ENCODE measurements at places on chromosomes 7 and 10.
A peak's percentile ranks its signal among the peaks of the same experiment; 100 is the strongest.

DNA sequence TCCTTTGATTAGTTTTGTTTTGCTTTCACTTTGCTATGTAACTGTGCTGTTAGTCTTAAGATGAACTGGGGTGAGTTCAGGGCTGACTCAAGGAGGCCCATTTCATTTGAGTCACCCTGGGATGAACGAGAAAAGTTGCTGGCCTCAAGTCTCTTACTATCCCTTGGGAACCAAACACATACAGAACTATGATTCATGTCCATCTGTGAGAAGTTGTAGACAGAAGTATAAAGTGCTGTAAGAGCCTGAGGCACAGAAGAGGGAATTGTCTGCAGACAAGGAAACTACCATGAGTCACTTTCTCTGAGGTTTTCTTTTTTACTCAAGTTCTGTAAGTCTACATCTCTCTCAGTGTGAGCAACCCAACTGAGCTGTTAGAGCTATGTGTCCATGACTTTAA lies 179.8 kb upstream of the CSTF2T start:
- peak; percentile 97 for DNase-seq

DNA sequence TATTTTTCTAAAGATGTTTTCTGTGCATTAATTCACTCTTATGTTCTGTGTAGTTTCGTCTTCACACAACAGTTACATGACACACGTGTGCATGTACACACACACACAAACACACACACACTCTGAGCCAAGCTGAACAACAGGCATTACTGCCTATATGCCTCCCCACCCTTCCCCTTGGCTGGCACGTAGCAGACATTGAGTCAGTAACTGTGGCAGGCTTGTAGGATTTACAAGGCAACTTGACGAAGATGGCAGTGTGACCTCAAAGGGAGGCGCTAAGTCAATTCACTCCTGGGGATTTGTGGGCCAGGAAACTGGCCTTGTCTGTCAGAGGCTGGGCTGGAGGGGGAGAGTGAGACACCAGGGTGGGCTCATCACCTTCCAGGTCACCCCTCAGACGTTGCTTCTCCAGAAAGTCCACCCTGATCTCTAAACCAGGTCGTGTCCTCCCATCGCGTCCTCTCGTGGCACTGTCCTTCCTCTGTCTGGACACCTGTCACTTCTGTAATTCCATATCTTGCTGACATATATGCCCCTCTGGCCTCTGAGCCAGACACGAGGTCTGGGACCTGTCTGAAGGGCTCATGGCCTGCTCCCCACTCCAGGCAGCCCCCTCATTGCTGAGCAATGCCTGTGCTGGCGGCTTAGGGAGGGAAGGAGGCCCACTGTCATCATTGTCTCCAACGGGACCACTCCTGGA lies 41.1 kb upstream of the INPP5A start:
- DNase-seq, result no peak

- no peak for DNase-seq
These were observed 63.9 kb upstream of the GSDME start for GRCh38 chr7:24821045-24821753.

- no peak for DNase-seq
These were observed 6.1 kb downstream of the RBM20 start for GRCh38 chr10:110650265-110650668.

DNA sequence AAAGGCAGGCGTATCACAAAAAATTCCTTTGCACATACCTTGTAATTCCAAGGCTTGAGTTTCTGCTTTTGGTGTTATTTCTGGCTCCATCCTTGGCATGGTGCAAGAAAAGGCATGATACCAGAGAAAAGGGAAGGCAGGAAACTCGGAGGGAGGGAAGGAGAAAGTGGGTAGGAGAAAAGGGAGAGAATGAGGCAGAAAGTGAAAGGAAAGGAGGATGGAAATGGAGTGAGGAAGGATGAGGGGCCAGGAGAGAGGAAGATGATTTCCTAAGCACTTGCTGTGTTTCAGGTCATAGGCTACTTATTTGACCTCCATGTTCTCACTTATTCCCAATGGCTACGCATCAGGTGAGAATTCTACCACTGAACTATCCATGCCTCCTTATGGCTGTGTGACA lies 110.8 kb upstream of the JCAD start:
- DNase-seq, result no peak

GRCh38 chr7:54985426-54986330 lies 33.1 kb upstream of the EGFR start:
- DNase-seq, result peak; percentile 33

DNA sequence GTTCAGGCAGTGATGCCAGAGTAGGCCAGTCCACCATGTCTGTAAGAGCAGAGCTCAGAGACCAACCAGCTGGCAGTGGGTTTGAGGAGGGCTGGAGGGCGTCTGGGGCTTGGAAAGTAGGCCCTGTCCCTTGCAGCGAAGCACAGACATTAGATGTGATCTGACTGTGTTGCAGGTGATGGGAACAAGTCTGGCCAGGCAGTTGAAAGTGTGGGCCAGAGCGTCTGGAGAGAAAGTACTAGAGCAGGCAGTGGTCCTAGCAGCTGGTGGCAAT lies 53.3 kb downstream of the CHN2 start:
- DNase-seq, result no peak

GRCh38 chr7:140206616-140207389 lies 30.0 kb upstream of the KDM7A start:
- no peak for DNase-seq

GRCh38 chr10:51366044-51366443 lies 291.8 kb downstream of the PRKG1 start:
- DNase-seq, result no peak

DNA sequence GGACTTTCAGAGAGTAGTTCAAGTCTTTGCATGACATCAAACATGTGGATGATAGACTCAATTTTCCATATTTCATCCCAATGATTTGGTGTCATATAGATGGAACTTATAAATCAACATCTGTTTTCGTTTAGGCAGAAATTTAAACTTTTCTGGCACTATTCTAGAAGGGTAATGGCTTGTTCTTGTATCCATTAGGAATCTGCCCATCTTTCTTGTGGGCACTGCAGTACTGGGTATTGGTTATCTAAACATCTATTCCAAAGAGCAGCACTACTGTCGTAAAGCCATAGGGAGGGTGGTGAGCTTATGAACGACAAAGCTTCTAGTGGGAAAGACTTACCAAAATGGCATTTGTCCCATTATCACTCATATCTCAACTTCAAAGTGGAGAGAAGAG lies 273.5 kb downstream of the TWIST1 start:
- no peak for DNase-seq

DNA sequence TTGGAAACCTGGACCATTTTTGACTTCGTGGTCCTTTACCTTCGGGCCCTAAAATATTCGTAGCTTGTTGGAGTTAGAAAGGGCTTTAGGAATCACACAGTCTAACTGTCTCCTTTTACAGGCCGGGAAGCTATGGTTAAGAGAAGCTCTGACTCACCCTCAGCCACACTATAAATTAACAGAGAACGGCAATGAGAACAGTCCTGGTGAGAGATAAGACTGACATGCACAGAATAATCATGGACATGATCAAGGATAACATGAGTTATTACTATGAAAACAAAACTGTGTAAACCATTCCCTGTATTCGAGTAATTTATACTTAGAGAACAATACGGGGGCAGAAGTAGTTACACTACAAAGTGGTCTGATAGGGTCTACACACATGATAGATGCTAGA lies 162.5 kb upstream of the MALRD1 start:
- DNase-seq, result no peak

- DNase-seq, result no peak
These were observed 480.3 kb upstream of the C7orf33 start for GRCh38 chr7:148110097-148110868.

DNA sequence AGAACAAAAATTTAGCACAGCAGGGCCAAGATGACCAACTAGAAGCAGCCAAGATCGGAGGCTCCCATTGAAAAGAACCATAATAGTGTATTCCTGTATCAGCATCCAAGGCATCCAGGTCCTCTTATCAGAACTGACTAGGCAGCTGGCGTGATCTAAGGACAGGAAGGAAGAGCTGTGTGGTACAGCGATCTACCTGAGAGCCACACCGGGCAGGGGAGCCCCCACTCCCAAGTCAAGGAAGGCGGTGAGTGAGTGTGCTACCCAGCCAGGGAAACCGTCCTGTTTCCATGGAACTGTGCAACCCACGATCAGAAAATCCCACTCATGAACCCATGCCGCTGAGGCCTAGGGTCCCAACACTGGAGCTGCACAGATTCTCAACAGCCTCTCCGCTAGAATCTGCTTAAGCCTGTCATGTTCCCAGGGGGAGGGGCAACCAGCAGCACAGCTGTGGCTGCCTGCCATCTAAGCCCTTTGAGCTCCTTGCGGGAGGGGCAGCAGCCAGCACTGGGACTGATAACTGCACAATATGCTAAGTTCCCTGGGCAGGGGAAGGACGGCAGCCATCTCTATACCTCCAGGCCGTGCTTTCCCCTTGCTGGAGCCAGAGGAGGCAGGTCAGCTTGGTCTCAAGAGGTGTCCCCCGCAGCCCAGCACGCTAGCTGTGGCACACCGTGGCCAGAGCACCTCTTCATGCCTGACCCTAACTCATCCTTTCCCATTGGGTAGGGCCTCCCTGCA lies 213.0 kb upstream of the SMIM30 start:
- DNase-seq, result no peak

DNA sequence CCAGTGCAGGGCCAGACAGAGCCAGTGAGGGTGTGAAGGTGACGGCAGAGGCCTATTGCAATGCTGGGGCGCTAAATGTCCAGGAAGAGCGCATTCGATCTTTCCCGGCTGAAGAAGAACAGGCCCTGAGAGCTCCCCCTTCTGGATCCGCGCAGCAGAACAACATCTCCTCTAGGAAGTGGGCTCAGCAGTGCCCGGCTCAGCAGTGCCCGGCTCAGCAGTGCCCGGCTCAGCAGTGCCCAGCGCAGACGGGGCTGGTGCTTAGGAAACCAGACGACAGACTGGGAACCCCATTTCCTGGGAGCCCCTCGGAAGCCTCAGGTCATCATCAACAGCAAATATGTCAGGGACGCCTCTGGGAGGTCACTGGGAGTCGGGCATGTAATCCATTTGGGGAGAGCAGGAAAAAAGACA lies 4.7 kb upstream of the NOS3 start:
- DNase-seq, result no peak

DNA sequence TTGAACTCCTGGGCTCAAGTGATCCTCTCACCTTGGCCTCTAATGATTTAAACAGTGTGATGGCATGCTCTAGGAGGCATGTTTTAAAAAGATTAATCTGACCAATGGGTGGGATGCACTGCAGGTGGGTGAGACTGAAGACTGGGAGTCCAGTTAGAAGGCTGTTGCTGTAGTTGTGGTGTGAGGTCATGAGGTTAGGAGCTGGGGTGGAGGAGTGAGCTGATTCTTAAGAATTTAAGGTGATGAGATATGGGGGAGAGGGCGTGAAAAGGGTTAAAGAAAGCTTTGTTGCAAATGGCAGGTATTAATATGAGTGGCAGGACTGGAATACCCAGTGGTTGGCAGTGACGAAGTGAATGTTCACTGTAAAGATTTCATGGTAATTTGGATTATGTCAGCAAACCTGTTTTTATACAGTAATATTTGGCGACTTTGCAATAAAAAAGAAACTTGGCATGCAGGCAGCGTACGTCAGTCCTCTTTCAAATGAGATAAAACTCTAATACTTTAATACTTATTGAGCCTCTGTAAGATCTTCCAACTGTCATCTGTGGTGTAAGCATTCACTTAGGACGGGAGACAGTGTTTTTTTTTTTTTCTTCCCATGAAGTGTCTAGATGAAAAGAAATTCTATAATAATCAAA lies 72.8 kb upstream of the MTPN start:
- DNase-seq, result no peak

- no peak for DNase-seq
These were observed 116.5 kb upstream of the RAB11FIP2 start for GRCh38 chr10:118163217-118163616.

DNA sequence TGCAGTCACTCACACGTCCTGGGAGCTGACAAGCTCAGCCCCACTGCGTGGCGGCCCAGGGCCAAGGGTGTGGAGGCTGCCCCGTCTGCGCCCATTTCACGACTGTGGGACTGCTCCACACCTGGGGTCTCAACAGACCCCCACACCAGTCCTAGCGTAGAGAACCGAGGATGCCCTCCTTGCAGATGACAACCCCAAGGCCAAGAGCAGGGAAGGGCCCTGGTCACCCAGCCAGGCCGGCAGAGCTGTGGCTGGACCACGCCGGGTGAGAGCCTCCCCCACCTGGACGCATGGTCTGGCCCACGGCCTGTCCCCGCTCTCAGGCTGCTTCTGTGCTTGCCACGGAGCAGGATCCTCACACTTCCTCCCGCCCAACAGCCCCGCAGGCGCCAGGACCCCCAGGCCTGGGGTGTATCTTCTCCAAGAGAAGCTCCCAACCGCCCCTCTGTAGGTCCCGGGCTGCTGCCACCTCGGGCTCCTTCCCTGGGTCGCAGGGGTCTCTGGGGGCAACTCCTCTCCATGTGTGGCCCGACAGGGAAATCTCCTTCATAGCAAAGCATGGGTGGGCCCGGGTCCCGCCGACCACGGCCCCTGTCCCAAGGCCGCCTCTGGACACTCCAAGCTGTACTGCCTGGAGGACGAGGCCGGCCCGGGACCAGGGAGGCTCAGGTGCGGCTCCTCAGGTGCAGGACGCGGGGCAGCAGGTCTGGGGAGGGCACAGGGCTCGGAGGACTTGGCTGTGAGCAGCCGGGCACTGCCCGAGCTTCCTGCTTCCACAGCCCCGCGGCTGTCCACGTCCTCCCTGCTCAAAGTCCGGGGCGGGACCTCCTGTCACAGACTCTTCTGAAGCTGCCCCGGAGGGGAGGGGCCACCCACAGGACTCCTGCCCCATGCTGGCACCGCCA lies 88.8 kb downstream of the FOXL3 start:
- DNase-seq, result no peak

DNA sequence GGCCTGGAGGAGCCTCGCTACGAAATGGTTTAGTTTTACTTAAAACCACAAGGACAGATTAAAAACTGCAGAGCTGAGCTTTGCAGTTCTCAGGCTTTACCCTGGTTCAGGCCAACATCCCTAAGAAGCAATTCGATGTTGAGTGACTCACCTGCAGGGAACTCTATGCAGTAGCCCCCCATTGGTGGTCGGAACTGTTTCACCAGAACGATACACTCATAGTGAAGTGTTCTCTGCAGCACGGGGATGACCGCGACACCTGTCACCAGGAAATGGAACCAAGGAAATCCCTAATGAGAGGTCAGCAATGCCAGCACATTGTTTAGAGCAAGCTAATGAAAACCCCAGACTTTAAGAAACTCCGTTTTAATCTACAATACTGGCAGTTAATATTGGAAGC lies 18.0 kb downstream of the NUDT5 start:
- no peak for DNase-seq

DNA sequence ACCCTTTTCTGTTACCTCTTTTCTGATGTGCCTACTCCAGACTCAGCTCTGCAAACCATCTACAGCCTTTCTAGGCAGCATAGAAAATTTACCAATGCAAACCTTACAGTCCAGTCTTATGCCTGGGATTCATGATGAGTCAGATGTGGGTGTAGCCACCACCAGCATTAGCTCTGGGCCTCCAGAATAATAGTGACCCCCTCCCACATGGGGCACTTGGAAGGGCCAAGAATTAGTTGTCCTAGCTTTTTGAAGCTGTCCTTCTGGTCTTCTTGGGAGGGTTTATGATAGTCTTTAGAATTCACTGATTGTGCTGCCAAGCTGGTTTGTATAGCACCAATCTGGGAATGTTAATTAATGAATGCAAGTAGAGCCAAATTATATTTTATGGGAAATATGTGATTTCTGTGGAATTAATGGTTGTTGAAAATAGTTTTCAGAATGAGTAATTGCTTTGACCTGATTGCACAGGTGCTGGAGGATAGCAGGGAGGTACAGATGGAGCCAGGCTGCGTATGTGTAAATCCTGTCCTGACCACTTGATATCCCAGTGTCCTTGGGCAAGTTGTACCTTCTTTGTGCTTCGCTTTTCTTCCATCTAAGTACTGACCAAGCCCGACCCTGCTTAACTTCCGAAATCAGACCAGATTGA lies 94.8 kb downstream of the CPED1 start:
- no peak for DNase-seq
